ENCODE measurements at places on chromosomes 12 and 14. TPM values are rescaled to one million over a fixed set of nuclear protein-coding genes. Genes with fewer than 3 reads are reported as not detected.

DNA sequence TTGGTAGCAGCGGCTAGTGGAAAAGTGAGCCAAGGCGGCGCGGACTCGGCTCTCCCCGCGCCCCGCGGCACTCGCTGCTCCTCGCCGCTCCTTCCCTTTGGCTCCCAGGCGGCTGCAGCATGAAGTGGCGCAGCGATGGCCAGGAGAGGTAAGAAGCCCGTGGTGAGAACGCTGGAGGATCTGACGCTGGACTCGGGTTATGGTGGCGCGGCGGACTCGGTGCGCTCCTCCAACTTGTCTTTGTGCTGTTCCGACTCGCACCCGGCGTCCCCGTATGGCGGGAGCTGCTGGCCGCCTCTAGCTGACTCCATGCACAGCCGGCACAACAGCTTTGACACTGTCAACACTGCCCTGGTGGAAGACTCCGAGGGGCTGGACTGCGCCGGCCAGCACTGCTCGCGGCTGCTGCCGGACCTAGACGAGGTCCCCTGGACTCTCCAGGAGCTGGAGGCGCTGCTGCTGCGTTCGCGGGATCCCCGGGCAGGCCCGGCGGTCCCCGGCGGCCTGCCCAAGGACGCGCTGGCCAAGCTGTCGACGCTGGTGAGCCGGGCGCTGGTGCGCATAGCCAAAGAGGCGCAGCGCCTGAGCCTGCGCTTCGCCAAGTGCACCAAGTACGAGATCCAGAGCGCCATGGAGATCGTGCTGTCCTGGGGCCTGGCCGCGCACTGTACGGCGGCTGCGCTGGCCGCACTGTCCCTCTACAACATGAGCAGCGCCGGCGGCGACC, 225.6 kb upstream of the CRY1 start:
- no peak for DNase-seq

- no peak for DNase-seq
Observed at GRCh38 chr14:97271451-97271960, 474.3 kb downstream of the VRK1 start.

- no peak for DNase-seq
Observed at GRCh38 chr12:52581481-52581880, 7.8 kb upstream of the KRT74 start.

GRCh38 chr12:87820524-87821202, 208.5 kb downstream of the C12orf50 start:
- DNase-seq = no peak

- no peak for DNase-seq
Observed at GRCh38 chr12:93016752-93017350, 87.8 kb upstream of the EEA1 start.

GRCh38 chr12:89960011-89960507, 251.4 kb upstream of the ATP2B1 start:
- DNase-seq = no peak

GRCh38 chr12:44114906-44115305, 279.0 kb downstream of the TMEM117 start:
- DNase-seq = no peak

DNA sequence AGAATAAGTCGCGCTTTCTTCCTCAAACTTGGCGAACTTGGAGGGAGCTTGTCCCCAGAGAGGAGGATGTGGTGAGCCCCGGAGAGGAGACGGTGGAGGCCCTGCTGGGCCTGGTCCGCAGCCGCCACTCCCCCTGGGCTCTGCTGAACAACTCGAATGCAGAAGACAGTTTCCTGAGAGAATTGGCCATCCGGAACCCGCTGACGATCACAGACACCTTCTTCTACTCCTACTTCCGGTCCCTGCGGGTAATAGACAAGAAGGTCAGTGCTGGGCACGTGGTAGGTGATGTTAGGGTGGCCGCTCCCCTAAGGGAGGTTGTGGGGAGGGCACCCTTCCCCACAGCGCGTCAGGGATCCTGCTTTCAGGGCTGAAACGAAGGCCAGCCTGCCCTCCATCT, 1.6 kb downstream of the LRRC43 start:
- DNase-seq = no peak

DNA sequence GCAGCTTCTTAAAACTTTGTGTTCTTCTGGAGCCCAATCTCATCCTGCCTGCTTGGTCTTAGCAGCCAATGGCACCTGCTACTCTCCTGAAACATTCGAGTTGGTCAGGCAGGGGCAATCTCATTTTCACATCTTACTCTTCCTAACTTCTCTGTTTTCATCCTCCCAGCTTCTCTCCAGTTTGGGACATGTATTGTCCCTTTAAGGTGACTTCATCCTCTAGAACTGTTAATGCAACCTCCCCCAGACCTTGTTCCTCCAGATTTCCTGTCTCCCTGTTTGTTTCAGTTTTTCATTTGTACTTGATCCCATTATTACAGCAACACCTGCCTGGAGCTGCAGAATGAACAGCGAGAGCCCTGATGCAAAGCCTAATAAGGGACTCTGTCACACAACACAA, 31.3 kb downstream of the SERPINA11 start:
- DNase-seq = no peak

GRCh38 chr12:90682398-90682797, 272.6 kb downstream of the CCER1 start:
- DNase-seq = no peak

GRCh38 chr12:66092559-66093269, 37.8 kb downstream of the LLPH start:
- DNase-seq = no peak

DNA sequence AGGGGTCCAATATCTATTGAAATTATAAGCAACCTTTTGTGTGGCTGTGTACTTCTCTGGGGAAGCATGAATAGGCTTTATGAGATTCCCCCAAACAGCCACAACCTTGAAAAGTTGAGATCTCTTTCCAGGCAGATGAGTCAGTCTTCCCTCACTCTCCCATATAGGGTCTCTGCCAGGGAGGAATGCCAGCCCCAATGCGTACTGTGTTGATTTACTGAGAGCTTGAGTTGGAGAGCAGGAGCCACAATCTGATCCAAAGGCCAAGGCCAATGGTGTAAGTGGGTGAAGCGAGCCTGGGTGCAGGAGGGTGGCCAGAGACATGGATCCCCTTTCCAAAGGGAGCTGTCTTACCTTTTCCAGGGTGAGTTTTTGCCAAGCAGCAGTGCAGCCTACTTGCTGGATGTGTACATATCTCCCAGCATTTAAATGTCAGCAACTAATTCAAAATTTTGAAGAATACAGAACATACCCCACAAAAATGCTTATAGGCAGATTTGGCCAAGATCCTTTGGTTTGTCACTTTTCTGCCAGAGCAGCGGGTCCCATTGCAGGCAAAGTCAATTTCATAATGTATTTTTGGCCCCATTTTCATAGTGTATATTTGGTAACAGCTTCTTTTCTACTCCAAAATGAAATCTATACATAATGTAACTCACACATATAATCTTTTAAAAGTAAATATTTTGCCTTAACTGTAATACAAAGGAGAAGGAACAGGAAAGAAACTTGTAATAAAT, 88.2 kb downstream of the TBC1D30 start:
- DNase-seq = no peak

- no peak for DNase-seq
Observed at GRCh38 chr12:68139001-68139400, 20.5 kb downstream of the IFNG start.

- peak; percentile 44 for DNase-seq
Observed at GRCh38 chr14:23577710-23578392, 739 bp downstream of the JPH4 start.

DNA sequence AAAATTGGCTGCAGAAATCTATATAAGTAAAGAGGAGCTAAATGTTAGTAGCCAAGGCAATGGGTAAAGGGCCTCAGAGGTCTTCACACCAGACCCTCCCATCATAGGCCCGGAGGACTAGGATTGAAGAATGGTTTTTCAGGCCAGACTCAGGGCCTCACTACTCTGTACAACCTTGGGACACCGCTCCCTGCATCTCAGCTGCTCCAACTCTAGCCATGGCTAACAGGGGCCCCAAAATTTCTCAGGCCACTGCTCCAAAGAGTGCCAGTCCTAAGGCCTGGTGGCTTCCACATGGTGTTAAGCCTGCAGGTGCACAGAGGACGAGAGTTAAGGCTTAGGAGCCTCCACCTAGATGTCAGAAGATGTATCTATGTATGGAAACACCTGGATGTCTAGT, 155.5 kb upstream of the MGAT4C start:
- no peak for DNase-seq

- no peak for DNase-seq
Observed at GRCh38 chr14:29913566-29913965, 14.1 kb downstream of the PRKD1 start.

- DNase-seq = no peak
Observed at GRCh38 chr12:41462312-41462711, 274.2 kb downstream of the PDZRN4 start.

DNA sequence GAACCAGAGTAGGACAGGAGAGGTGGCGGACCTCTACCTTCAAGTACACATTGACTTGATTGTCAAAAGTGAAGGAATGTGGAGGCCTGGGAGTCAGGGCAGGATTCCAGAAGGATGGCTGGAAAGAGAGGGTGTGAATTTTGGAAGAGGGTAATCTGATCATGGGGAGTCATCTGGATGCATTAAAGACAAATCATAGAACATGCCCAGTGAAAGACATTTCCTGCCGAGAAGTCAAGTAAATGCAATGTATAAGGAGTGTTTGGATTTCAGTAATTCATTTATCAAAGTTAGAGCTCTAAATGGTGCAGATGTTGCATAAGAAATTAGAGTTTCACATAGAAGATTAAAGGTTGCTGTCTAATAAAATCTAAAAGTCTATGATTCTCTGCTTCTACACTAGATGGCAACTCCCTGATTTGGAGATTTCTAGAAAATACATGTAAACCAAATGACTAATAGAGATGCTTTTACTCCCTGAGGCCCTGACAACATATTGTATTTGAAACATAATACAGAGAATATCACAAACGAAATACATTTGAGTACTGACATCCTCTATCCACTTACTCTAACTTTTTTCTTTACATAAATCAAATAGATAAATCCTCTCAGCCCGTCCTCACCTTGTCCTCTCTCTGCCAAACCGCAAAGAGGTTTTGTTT, 91.3 kb downstream of the KCNA5 start:
- no peak for DNase-seq

GRCh38 chr12:88706286-88706685, 126.0 kb upstream of the KITLG start:
- no peak for DNase-seq

GRCh38 chr12:125742413-125742812, 677.2 kb downstream of the AACS start:
- no peak for DNase-seq

DNA sequence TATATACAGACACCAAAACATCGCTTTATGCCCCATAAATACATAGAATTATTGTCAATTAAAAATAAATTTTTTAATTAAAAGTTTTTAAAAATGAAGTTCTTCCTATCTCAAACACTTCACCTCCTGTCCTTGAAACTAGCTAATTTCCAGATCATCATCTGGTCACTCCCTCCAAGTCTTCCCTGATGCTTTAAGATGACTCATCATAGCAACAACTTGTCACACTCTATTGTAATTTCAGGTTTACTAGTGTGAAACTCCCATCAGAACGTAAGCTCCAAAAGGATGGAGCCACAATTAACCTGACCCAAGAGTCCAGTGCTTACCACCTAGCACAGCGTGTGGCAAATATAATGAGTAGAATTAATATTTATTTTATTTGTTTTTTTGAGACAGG, 16.3 kb downstream of the GXYLT1 start:
- no peak for DNase-seq

- no peak for DNase-seq
Observed at GRCh38 chr14:71695611-71696350, 236.4 kb upstream of the RGS6 start.

DNA sequence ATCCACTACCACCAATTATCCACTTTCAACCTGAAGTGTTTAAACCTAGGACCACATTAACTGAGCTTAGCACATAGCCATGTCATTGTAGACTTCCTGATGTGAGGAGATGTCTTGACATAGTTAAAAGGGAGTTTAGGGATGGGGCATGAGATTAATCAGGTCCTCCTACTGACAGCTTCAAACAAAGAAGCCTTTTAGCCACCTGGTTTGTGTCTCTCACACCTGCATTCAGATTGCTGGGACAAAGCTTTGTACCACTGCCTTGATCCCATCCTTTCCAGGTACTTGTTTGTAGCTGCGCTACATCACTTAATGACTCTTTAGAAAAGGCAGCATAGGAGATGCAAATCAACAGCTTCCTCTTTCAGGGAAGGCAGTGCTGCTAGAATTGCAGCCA, 340.7 kb upstream of the DDHD1 start:
- DNase-seq = no peak

GRCh38 chr12:133106253-133106652, 23.8 kb downstream of the ZNF891 start:
- DNase-seq = no peak

- no peak for DNase-seq
Observed at GRCh38 chr12:69623970-69624369, 13.3 kb upstream of the LRRC10 start.

- no peak for DNase-seq
Observed at GRCh38 chr12:47987411-47988072, 16.7 kb downstream of the COL2A1 start.

DNA sequence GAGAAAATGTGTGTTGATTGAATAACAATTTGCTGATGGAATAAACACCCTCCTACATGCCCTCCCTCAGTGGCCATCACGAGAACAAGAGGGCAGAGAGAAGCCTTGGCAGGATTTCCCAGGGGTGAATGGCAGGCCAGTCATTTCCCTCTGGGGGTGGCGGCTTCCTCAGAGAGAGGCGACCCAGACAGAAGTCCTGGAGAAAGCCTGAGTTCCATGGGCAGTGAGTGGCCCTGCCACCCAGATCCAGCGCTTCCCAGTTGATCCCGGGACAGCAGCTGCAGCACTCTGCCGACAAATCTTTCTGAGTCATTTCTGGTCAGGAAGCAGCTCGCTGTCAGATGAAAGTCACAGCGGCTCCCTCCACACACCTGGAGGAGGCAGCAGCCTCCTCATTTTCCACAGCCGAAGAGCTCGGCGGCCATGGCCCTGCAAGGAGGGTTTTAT, 123.0 kb downstream of the SCARB1 start:
- DNase-seq = no peak

DNA sequence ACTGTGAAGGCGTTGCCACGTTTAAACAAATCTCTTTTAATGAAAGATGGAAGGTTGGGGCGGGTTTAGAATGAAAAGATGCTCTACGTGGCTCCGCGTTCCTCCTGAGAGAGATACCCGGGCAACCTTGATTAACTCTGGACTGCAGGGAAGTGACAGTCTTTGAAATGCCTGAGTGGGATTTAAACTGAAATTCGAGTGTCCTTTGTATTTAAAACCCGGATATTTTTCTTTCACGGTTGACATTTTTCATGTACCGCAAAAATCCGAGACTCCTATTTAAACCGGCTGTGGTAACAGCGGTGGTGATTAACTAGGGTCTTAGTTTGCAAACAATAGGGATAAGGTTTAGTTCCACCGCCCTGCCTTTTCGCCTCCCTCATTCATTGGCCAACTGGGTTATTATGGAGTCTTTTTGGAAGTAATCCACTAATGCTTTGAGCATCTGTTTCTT, 707 bp downstream of the G2E3 start:
- peak; percentile 4 for DNase-seq

GRCh38 chr14:25136811-25137210, 86.9 kb upstream of the STXBP6 start:
- DNase-seq = no peak

The IQSEC3 gene
- 7.7 TPM for total RNA-seq

The MSI1 gene
- 16.4 TPM for total RNA-seq

The LMNTD1 gene
- total RNA-seq = 1.1 TPM

The MGAT4C gene
- 38.7 TPM for total RNA-seq

Measured in cerebellum (tissue), 4 donors.